ENCODE measurements at places on chromosomes 13 and 19.

- no peak for DNase-seq
These were observed 114.1 kb upstream of the SOX1 start for GRCh38 chr13:111952814-111953213.

DNA sequence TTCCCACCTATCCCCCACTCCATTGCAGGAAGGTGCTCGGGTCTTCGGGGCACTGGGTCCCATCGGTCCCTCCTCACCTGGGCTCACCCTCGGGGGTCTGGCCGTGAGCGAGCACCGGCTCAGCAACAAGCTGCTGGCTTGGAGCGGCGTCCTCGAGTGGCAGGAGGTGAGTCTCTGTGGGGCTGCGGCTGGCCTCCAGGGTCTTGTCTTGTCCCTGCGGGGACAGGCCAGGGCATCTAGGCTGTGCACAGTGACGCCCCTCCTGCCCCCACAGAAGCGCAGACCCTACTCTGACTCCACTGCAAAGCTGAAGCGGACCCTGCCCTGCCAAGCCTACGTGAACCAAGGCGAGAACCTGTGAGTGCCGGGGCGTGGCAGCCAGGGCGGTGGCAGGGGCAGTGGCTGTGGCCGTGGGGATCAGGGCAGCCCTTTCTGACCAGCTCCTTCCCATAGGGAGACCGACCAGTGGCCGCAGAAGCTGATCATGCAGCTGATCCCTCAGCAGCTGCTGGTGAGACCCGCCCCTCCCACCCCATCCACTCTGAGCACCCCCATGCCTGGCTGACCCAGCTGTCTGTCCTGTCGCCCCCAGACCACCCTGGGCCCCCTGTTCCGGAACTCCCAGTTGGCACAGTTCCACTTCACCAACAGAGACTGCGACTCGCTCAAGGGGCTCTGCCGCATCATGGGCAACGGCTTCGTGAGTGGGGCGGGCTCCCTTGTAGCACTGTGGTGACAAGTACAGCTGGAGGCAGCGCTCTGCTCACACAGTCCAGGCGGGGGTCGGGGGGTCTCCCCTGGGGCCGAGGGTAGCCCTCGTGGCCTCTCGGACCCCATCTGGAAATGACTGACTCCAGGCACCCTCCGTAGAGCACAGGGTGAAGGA is 3.7 kb downstream of the PTOV1 start:
- DNase-seq = no peak

DNA sequence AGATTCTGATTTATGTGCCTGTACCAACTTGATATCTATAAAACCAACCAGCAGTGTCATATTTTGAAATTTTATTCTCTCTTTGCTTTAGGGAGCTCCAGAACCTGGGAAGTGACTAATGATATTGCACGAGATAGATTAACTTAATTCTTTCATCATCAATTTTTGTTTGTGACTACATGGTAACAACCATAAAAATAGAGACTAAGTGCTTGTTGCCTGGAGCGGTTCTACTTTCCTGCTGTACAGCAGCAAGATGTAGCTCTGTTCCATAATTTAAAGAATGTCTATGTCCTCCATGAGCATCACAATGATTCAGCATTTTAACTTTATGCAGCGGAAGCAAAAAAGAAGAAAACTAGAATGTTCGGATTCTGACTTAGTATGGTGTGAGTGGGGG is 275.6 kb downstream of the KLF5 start:
- no peak for DNase-seq

- DNase-seq = no peak
These were observed 431.1 kb downstream of the EFNB2 start for GRCh38 chr13:106104281-106104901.

DNA sequence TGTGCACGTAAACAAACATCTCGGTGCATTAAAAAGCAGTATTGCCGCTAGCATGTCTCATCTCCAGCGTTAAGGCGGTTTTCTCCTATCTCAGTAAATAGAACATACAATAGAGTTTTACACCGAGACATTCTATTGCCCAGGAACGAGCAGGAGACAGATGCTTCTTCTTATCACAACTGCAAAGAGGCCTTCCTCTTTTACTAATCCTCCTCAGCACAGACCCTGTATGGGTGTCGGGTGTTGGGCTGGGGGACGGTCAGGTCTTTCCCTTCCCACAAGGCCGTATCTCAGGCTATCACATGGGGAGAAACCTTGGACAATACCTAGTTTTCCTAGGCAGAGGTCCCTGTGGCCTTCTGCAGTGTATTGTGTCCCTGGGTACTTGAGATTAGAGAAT is 21.2 kb downstream of the ZNF233 start:
- no peak for DNase-seq

DNA sequence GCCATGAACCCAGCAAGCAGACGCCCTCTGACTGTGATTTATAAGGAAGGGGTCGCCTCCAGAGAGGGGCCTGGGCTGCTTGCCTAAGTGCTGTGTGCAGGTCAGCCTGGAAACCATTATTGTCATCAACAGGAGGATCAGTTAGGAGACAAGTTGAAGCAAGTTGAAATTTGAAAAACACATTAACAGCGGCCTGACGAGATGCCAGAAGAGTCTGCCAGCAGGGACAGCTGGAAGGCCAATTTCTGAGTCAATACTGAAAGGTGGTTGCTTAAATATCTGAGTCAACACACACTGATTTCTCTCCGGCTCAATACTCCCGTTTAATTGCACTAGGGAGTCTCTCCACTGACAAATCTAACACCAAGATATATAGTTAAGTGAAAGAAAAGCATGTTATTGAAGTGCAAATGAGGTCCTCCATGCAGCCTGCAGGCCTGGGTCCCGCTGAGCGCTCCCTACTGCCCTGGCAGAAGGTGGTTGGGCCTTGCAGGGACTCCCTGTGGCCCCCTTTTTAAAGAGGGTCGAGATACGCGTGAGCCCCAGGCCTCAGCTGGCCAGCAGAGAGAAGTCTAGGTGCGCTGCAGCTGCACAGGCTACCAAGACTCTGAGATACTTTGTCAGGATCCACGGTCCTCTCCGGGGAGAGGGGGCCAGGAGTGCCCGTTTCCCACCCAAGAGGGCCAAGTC is 91.1 kb downstream of the RNASEH2B start:
- DNase-seq = no peak

- no peak for DNase-seq
These were observed 14.1 kb upstream of the PRKD2 start for GRCh38 chr19:46731007-46731501.

DNA sequence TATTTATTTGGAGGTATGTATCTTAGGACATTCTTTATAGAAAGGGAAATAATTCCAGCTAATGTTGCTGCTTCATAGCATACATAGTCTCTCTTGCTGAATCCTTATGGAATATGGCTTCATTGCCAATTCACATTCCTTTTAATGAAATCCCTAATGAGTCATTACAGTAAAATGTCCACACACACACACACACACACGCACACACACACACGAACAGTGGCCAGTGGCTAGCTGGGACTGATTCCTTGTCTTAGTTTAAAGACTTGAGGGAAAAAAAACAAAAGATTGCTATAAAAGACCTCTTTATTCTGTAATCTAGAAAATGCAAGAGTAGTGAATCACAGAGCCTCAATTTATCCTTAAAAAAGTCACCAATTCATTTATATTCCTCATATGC is 301.6 kb downstream of the SLITRK6 start:
- no peak for DNase-seq

DNA sequence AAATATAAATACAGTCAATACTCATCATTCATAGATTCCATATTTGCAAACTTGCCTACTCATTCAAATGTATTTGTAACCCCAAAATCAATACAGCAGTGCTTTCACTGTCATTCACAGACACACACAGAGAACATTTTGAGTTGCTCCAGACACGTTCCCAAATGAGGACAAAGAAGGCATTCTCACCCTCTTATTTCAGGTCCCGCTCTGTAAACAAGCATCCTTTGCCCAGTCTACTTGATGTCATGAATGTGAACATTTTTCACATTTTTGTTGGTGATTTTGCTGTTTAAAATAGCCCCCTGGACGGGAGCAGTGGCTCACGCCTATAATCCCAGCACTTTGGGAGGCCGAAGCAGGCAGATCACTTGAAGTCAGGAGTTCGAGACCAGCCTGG is 15.5 kb downstream of the C19orf47 start:
- DNase-seq = no peak

- DNase-seq = peak; percentile 92
These were observed 1.5 kb downstream of the CLEC11A start for GRCh38 chr19:50724522-50725217.

DNA sequence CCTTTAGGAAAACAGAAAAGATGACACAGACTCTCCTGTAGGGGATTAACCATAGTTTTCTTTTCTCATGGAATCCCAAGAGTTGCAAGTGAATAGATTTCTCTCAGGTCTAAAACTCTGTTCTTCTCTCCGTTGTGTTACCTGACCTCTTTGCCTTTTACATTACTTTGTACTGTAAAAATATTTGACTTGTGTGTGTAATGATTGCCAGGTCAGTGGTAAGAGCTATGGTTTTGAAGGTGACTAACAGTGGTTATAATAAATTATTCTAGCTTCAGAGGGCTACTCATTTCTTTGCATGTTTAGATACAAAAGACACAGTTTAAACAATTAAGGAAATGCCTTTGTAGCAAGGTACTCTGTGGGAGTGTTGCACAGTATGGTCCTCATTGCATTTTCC is 23.0 kb upstream of the PSG2 start:
- DNase-seq = no peak

GRCh38 chr13:40056898-40057619 is 401.6 kb downstream of the COG6 start:
- no peak for DNase-seq

DNA sequence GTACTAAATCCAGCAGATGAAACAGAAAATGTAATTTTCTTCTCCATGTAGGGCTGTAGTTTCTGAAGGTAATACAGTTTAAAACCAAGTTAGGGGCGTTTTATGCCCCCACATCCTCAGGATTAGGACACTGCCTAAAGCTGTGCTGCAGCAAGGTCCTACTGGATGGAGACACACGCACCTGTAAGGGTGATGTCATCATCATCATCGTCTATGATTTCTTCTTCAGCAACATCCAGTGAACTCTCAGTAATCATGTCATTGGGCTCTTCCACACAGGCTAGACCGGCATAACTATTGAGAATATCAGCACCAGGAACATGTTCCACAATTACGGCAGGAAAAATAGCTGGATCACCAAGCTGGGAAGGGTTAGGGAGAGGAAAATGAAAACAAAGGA is 60.5 kb downstream of the ELF1 start:
- DNase-seq = no peak

DNA sequence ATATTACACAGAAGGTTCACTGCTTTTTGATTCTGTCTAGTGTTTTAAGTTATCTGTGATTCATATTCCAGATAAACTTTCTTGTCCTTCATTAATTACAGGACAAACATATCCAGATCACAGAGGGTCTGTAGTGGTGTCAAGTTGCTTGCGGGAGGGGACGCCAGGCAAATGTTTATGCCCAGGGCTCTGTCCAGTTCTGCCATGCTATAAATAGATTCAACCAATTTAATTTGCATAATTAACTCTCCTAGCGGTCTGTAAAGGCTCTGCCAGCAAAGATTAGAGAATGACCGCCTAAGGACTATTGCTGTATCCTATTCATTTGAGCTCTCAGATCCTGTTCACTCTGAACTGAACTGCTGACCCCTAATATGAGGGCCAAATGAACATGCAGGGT is 59.7 kb upstream of the TRPC4 start:
- no peak for DNase-seq

GRCh38 chr13:75160984-75161383 is 321.0 kb downstream of the TBC1D4 start:
- no peak for DNase-seq

GRCh38 chr19:56832352-56832928 is 8.1 kb downstream of the PEG3 start:
- no peak for DNase-seq

- DNase-seq = no peak
These were observed 108.5 kb upstream of the C1QTNF9B start for GRCh38 chr13:24005755-24006281.

GRCh38 chr19:17406046-17406886 is 836 bp upstream of the BST2 start:
- DNase-seq = no peak

DNA sequence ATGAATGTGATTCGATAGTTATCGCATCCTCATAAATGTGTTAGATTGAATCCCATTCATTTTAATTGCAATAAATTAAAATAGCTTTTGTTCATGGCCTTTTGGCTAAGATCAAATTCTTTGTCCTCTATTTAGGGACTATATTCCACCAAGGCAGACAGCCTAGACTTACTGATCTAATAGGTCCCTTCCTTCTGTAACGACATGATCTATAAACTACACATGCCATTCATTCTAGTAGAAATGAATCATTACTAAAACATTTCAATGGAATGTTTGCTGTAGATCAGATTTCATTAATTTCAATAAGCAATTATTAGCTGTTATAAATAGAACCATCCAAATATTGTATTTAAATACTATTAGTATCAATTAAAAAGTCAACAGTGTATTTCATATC is 526.6 kb upstream of the KLHL1 start:
- no peak for DNase-seq

DNA sequence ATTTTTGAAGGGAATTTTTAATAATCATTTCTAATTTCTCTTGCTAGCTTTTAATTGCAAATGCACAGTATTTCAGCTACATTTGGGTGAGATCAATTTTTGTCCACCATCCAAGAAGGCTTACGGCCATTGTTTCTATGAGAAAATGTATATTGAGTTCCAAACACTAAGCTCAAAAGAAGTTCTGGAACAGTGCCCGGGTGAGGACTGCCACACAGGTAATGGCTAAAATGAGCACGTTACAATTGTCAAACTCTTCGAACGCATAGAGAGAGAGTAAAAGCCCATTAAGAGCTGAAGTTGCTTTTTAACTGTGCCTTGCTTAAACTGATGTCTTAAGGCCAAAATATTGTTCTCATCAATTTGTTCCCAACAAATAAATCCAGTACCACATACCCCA is 755.0 kb downstream of the DIAPH3 start:
- no peak for DNase-seq

GRCh38 chr19:12792853-12793289 is 1.6 kb downstream of the JUNB start:
- no peak for DNase-seq

- no peak for DNase-seq
These were observed 6.9 kb downstream of the SERPINE3 start for GRCh38 chr13:51346397-51346796.

DNA sequence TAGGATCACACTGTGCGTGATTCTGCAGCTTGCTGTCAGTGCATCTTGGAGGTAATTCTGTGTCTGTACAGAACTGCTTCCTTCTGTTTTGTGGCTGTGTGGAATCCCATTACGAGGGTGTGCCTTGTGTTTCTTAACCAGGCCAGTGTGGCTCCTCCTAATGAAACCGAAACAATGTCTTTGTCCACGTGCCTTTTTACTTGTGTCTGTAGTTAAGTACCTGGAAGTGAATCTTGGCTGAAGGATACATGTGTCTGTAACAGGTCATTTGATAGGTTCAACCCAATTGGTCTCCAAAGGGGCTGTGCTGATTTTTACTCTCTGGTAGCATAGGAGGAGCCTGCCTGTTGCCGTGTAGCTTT is 13.1 kb downstream of the NOP53 start:
- DNase-seq = no peak

- DNase-seq = peak; percentile 56
These were observed 15.3 kb downstream of the TTYH1 start for GRCh38 chr19:54430306-54431254.

DNA sequence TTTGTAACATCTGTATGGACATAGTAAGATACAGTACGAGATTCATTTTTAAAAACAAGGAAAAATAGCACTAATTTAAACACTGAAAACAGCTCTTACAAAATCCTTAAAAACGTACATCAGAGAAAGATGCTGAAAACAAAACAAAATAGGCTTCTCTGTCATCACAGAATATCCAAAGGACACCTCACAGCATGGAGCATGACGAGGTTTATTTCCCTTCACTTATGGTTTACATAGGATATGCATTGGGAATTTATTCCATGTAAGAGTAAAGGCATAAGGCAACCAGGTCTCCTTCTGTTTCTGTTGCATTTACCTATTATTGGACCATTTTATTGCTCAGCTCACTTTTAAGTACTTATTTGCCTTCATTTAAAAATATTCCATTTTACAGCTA is 3.0 kb downstream of the KCTD12 start:
- no peak for DNase-seq

Data from stimulated activated CD4-positive, alpha-beta T cell treated with anti-CD3 and anti-CD28 coated beads, Interleukin-2, amount 100 ng/mL, for 48 hours (primary cell).